ENCODE measurements at places on chromosomes 5 and 9.

DNA sequence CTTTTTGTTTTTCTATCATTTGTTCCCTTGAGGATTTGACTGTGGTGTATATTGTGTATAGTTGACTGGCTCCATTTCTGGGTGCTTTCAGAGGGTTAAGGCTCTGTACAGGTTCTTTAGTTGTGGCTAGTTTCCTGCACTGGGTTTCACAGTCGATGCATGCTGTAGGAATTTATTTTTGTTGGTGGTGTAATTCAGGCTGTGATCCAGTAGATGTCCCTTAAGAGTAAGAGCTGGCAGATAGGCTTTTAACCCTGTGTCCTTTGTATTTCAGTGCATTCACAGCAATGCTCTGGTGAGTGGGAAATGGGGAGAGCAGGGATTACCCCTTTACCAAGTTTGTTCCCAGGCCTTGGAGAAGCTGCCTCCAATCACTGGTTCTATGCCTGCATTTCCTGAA is 112.9 kb downstream of the SPATA31D1 start:
- DNase-seq = no peak

DNA sequence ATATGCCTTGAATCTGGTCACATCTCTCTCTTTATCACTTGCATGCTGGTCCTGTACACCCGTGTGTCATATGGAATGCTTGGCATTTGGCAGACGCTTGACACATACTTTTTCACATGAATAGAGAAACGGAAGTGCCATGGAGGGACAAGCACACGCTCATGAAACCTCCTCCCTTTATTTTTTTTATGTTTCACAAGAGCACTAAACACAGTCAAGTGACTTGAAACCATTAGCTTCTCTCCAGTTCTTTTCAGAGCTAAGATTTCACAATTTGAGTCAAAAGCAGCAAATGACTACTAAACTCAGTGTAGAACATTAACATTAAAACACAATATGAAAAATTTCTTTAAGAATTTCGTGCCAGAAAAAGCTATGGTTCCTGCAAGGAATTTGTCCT is 151.1 kb downstream of the DOCK2 start:
- no peak for DNase-seq

DNA sequence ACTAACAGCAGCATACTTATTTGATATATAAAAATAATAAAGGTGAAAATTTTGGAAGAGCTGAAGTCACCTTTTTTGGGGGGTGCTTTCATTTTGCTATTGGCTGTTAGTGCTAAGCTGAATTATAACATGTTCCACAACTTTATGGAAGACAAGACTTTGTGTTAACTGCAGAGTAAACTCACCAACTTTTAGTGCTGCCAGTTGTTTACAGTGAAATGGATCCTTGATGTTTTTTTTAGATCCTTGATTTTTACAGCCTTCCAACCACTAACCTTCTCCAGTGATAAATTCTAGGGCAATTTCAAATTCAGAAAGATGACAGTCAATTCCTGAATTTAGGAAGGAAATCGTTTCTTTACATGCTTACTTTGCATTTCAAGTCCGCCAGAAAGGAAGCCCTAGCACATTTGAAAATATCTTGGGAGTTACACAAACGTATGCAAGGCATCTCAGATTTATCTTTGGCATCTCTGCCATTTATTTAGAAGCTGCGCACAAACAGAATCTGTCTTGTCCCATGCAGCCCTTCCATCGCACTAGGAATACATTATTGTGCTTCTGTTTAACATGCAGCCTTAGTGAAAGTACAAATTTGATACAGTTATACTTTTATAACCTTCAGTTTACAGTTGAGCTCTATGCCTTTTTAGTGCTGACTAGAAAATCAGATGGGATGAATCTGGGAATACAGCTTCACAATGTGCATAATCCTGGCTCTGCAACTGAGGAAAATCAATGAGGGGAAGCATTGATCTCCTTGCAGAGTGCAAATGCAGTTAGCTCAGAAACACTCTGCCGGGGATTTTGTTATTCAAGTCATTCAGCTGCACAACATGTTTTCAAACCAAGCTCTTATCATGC is 142.4 kb upstream of the ZNF608 start:
- DNase-seq = no peak

GRCh38 chr5:133932441-133933168 is 35.8 kb downstream of the C5orf15 start:
- no peak for DNase-seq

DNA sequence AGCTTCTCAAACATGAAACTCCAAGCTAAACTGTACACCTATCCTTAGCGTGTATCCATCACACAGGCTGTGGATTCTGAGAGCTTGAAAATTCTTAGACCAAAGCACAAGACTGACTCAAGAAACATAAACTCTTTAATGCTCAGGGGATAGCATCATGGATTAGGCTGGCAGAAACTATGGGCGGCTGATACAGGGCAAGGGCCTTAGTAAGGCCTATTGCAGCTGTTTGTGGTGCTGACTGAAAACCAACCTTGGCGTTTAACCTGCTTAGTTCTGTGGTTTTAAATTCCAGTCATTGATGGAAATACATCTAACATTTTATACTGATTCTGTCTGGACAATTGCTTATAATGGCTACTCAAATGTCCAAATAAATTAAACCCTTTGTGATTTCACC is 183.7 kb downstream of the TLR4 start:
- no peak for DNase-seq

GRCh38 chr5:132491368-132492364 is 1.1 kb upstream of the IRF1 start:
- peak; percentile 42 for DNase-seq

DNA sequence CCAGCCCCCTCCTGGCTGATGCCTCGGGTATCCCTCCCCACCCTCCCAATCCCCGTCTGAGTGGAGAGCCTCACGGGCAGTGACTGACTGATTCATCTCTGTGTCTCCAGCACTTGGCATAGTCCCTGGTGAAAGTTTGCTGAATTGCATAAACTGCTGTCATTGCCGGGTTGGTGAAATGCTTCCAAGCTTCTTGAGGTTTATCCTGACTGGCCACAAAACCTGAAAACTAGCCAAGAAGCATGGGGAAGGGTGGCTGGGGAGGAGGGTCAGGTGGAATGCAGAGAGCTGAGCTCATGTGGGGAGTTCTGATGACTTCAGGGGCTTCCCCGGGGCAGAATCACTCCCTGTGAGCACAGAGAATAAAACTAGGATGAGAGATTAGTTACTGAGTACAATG is 56.9 kb upstream of the GGTA1 start:
- no peak for DNase-seq

DNA sequence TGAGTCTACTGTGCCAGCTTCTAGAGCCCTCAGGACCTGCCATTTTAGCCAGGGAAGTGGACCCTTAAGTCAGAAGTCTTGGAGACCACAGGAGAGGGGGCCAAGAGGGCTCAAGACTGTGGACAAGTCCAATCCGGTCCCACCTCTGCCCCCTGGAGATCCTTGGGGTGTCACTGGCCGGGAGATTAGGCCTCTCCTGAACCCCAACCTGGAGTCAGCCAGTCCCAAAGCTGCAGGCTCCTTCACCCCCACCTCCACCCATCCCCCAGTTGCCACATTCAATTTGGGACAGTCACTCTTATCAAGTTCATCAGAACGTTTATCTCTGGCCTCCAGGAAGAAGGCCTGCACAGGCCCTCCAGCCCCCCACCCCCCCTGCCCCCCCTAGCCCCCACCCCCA is 290 bp downstream of the SLC23A1 start:
- DNase-seq = no peak

GRCh38 chr9:85729882-85730281 is 11.9 kb downstream of the AGTPBP1 start:
- no peak for DNase-seq

DNA sequence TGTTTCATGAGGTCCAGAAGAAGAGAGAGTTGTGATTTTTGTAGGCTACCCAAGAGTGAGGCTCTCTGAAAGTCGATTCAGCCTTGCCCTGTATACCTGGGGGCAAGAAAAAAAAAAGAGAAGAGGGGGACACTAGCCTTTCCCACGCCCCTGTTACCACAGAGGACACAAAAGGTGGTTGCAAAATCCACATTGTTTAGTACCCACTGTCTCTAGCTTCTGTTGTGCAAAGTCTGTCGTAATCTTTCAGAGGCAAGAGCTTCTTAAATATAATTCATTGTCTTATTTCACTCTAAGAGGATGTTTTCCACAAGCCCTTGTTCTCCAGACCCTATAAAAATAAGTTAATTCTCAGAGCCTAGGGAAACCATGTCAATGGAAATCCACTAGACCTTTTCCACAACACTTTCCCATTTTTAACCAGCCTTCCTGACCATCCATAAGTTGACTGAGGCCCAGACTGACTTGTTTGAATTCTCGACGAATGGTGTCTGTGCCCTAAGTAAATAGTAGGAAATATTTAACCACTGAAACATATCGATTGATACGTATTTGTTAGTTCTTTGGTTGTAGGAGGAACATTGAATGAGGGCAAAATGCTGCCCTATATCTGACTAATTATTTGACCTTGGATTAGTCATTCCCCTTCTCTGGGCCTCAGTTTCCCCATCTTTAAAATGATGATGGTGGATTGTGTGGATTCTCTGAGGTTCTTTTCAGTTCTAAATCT is 182.7 kb downstream of the PAPPA start:
- DNase-seq = no peak

- no peak for DNase-seq
Observed at GRCh38 chr5:171288066-171288465, 21.0 kb upstream of the TLX3 start.

DNA sequence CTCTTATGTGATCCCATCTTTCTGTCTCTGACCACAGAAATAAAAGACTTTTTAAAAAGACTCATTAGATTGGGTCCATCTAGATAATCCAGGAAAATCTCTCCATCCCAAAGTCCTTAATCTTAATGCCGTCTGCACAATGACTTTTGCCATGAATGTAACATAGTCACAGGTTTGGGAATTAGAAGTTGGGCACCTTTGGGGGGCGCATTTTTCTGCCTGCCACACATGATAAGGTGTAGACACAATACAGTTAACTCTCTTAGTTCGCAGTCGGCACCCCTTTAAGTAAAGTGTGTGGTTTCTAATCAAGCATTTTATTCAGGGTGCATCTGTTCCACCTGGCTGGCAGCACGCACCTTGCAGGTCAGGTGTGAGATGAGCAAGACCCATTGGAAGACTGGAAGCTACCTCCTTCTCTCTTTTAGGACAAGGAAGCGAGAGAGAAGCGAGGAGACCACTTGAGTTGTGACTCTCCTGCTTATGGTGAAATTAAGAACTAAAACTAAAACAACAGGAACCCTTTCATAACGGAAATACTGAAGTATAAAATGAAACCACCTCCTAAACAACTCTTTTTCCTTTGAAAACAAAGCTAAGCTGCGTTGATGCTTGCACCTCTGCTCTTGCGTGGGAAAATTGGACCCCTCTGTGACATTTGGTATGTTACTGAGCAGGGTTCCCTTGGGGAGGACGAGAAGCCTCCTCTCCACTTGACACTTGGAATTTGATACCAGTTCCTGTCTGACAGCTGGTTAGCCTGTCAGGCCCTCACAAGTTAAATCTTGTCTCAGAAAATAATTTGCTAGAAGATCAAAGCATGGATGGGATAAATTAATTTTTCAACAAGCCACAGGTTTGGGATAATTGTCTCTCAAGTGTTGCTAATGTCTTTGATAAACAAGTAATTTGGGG is 304.6 kb upstream of the DMRT1 start:
- no peak for DNase-seq

GRCh38 chr9:20640331-20641187 is 18.3 kb upstream of the MLLT3 start:
- DNase-seq = peak; percentile 85

DNA sequence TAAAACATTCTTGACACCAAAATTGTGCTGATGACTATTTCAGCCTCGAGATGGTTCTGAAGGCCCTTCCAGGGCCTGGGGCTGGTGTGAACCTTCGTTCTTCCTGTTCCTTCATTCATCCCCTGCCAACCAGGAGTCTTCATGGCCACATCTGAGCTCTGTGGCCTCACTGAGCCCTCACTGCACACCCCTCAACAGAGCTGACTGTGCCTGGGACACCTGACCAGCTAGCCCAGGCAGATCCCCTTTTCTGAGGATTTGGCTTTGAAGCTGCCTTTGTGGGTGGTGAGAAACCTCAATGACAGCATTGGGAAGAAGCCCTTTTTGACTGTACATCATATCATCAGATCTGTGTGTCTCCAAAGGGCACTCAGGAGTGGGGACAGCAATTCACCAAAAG is 13.8 kb downstream of the AK8 start:
- no peak for DNase-seq

DNA sequence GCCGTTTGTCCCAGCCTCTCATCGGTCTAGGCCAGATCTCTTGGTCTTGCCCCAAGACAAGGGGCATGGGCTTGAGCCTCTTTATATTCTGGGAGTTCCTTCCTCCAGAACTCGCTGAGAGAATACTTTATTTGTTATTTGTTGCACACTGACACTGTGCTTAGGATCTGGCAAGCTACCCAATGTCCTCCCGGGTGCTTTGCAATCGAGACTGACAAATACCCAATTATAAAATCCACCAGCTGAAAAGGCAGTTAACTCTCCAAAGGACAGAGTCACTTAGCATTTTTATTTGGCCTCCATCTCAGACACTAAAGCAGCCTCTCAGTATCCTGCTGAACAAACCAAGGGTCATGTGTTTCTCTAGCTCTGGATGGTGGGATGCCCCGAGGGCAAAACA is 500.2 kb upstream of the DAP start:
- DNase-seq = no peak

DNA sequence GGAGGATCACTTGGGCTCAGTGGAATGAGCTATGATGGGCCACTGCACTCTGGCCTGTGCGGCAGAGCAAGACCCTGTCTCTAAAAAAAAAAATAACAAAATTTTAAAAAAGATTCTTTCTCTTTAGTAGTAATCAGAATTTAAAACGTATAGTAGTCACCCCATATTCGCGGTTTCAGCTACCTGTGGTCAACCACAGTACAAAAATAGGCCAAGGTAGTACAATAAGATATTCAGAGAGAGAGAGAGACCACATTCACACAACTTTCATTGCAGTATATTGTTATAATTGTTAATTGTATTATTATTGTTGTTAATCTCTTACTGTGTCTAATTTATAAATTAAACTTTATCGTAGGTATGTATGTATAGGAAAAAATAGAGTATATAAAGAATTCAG is 18.7 kb downstream of the INIP start:
- no peak for DNase-seq

GRCh38 chr5:6615034-6615815 is 17.6 kb downstream of the NSUN2 start:
- DNase-seq = no peak
